Stimulated activated CD4-positive, alpha-beta T cell treated with anti-CD3 and anti-CD28 coated beads, Interleukin-1b, Interleukin-23, amount 100 ng/mL, for 4 hours (primary cell): ENCODE measurements at places on chromosomes 6 and 20.

DNA sequence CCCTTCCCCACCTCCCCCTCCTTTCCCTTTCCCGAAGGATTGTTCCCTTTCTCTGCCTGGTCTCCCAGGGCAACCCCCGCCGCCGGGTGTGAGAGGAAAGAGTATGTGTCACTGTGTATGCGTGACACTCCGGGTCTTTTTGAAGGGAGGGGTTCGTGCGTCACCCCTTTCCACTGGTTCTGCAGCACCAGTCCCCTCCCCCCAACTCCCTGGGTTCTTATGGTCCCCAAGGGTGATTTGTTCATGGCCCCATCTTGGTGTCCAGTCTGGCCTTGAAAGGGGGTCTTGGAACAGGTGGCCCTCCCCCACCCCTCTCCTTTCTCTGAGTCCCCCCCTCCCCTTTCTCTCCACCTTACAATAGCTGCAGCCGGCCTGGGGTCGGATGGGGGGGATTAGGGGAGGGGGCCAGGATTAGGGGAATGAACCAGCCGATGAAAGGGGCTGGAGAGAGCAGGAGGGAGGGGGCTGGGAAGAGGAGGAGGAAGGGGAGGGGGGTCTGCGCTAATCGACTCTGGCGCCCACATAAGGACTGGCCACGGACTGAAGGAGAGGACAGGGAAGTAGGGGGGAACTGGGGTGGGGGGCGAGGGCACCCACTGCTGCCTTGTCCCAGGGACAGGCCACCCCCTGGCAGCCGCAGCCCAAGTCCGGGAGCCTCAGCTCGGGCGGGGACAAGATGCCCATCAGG is 1.3 kb upstream of the RING1 start:
- DNase-seq: no peak

- no peak for DNase-seq
Observed at GRCh38 chr6:7390226-7390878, 744 bp downstream of the RIOK1 start.

DNA sequence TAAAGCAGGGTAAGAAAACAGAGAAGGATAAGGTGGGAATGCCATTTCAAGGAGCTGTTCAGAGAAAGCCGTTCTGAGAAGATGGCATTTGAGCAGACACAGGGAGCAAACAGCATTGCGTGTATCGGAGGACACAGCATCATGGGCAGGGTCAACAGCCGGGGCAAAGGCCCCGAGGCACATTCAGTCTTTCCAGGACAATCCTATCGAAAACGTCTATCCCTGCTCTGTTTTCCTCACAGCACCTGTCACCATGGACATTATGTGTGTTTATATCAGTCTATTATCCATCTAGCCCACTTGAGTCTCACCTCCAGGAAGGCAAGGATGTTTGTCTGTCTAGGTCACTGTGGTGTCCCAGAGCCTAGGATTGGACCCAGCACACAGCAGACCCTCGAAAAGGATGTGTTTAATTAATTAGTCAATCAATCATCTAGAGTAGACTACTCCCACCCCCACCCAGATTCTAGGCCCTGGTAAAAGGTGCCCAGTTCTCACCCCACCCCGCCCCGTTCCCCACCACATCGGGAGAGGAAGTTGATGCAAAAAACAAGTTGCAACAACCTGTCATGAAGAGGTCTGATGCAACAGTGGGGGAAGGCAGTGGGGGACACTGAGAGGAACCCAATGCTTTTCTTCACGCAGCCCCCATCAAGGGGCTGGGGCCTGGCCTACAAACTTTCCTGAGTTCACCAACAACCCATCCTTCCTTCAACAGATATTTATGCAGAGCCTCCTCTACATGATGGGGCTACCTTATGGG is 66.6 kb downstream of the PREX1 start:
- DNase-seq: no peak

- no peak for DNase-seq
Observed at GRCh38 chr6:14089224-14089623, 28.3 kb upstream of the CD83 start.

GRCh38 chr6:166716910-166717617 is 90.0 kb upstream of the RPS6KA2 start:
- DNase-seq: no peak

- no peak for DNase-seq
Observed at GRCh38 chr6:125886914-125887313, 69.7 kb upstream of the HINT3 start.

DNA sequence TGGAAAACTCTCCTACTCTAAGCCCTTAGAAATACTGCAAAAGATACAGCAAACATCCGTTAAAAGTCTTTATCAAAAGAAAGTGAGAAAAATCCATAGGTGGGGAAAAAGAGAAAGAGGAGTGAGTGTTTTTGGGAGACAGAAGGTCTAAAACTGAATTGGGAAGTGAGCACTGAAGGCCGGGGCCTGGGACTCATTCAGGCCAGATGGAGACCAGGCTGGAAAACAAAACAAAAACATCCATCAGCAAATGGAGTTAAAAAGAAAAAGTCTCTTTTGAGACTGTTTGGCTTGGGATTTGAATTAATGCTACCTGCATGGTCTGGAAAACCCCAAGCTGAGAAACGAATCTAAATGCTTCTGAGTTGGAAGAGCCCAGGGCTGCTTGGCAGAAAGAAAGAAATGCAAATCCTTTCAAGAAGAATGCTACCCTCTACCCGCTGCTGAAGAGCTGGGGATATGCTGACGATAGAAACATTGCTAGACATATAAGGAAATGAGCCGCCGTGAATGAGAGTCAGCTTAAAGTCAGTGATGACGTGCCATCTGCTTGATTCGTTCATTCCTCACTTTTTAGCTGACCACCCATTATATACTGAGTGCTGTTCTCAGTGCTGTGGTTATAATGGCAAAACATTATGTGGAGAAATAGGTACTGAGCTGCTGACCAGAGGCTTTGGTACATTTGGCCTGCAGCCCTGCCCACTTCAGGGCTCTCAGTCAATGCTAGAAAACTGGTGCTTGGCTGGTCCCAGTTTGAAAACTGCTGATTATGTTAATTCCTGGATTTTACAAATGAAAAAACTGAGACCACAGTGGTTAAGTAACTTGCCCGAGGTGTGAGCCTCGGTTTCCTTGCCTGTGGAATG is 28.0 kb upstream of the TULP4 start:
- DNase-seq: no peak

GRCh38 chr20:44186674-44187053 is 324 bp downstream of the JPH2 start:
- no peak for DNase-seq

GRCh38 chr6:122495612-122496011 is 24.0 kb upstream of the SERINC1 start:
- no peak for DNase-seq

GRCh38 chr6:106475284-106475683 is 114.8 kb downstream of the CRYBG1 start:
- DNase-seq: no peak

- DNase-seq: no peak
Observed at GRCh38 chr20:32672394-32672981, 1.3 kb downstream of the C20orf203 start.

DNA sequence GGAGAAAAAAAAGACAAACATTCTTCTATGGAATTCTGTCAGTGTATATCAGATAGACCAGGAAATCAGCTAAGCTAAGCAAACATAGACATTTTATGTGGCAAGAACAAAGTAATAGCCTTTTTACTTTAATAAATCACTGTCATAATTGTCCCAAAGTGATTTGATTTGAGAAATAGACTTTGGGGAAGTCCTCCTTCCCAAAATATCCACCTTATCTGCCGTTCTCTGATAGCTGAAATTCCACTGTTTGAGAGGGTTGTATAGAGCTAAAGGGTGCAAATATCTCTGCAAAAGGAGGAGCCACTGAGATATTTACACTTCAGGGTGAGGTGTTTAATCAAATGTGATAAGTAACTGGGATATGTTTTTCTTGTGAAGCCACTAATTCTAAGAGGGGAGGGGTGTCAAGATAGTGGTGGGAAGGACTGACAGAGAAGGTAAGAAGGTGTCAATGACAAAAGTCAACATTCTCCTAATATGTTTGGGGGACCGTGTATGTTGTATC is 544.4 kb upstream of the JAG1 start:
- no peak for DNase-seq

DNA sequence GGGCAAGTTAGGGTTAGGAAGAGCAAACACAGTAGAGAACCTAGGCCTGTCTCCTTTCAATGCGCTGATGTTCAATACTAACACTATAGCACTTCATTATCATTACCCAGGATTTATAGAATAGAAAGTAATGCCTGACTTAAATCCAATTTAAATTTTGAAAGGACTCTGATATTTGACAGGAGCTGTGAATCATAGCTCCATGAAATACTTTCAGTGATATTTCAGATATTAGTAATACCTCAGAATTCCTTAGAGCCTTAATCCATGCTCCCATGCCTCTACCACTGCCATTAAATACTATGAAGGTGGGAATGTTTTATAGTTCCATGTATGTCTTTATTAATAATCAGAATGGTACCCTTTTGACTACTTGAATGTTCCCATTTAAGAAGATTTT is 530.2 kb downstream of the BCKDHB start:
- DNase-seq: no peak

DNA sequence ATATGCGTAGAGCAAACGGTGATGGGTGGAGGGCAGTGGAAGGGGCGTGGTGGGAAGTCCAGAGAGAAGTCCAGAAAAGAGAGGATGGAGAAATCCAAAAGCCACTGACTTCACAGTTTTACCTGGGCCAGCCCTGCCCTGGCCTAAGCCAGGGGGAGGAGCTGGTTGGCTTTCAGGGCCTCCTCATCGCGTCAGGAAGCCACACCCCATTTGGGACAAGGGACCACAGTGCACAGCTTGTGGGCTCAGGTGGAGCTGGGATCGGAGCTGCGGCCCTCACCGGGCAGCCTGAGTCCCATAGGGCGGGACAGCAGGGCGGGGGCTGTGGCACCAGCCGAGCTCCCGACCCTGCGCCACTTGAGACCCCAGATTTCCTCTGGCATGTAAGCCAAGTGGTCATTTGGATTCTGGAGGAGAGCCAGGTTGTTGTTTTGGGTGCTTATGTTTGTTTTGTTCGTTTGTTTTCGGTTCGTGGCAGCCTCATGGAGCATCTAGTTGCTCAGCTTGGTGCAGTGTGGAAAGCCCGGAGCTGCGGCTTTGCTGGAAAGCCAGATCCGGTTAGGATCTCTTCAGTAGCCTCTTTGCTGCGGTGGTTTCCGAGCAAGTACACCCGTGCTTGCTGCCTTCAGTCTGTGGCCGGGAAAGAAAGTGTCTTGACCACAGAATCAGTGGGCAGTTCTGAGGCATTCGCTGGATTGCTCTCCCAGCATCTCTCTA is 42.2 kb downstream of the RIOK1 start:
- no peak for DNase-seq

DNA sequence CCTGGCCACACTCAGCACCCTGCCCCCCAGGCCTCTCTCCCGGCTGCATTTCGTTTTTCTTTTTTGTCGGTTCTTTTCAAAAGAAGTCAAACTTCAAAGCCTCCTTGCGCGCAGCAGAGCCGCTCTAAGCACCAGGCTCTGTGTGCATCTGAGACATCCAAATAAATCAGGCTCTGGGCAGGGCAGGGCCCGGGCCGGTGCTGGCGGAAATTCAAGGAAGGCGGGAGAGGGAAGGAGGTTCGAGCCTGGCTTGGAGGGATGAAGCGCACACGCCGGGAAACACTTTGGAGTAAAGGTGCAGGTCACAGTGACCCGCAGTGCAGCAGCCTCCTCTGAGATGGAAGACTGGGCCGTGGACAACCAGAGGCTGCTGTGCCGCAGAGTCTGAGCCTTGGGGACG is 5.8 kb downstream of the GATA5 start:
- DNase-seq: no peak

DNA sequence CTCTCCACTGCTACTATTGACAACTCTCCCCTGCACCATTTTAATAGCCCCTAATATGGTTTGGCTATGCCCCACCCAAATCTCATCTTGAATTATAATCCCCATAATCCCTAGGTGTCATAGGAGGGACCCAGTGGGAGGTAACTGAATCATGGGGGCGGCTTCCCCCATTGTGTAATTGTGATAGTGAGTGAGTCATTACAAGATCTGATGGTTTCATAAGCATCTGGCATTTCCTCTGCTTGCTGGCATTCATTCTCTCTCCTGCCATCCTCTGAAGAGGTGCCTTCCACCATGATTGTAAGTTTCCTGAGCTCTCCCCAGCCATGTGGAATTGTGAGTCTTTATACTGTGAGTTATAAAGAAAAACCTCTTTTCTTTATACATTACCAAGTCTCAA is 74.1 kb upstream of the TCF21 start:
- no peak for DNase-seq

DNA sequence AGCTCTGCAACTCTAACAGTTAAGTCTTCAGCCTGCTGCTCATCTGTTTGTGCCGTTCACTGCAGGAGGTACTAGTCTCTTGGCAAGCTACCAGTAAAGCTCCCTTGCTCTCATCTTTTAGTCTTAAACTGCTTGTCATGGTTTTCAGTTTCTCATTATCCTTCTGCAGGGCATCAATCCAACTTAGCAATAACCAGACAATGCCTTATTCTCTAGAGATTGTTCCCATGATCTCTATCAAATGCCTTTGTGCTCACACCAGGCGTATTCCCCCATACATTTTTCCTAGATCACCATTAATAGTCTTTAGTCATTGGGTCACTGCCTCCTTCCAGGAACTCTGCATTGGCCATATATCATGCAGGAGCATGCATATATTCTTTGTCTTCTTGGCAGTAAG is 171.3 kb downstream of the GRM1 start:
- DNase-seq: no peak

DNA sequence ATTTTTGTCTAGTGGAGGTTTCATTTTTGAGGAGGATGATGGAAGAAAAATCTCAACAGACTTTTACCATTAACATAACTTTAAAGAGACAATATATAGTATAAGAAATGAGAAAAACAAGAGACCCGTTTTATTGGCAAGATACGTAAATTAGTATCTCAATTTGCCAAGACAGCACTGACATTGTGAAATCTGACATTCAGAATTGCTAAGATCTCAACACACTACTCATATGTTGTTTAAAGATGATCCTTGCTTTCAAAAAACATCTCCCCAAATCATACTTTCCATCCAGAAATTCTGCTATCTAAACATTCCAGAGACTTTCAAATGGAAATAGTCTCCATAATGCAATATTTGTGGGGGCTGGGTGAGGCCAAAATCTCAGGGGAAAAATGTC is 220.9 kb upstream of the CEP162 start:
- no peak for DNase-seq
